ENCODE measurements at places on chromosomes 13 and 19. TPM values are rescaled to one million over a fixed set of nuclear protein-coding genes. Genes with fewer than 3 reads are reported as not detected.

IGFL2 gene
- total RNA-seq = not detected

RASGRP4 gene
- not detected for total RNA-seq

SIGLEC10 gene
- not detected for total RNA-seq

CYP2A7 gene
- total RNA-seq = not detected

WTIP gene
- total RNA-seq = 24.0 TPM

Data from dermis microvascular lymphatic vessel endothelial cell (primary cell).